Brain microvascular endothelial cell (primary cell): ENCODE measurements at places on chromosomes 6 and 20.

GRCh38 chr20:50138479-50139393 lies 14.8 kb downstream of the PEDS1 start:
- no peak for DNase-seq

DNA sequence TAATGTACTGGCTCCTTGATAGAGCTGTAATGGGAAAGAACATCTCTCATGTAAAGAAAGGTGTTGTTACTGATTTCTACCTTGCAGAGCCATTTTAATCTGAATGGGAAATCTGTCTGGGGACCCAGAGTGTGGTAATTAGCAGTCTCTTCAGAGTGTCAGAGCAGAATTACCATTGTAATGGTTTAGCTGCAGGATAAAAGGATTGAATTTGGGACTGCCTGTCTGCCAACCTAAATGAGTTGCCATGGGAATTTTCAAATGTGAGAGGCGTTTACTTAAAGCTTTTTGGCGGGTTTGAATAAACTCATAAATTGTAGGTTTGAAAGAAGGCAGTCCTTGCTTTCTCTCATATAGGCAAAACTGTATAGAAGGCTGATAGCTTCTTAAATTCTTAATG lies 128.8 kb downstream of the QKI start:
- DNase-seq = no peak

GRCh38 chr6:159068904-159069578 lies 24.2 kb upstream of the TAGAP start:
- no peak for DNase-seq

GRCh38 chr6:41642960-41643898 lies 5.0 kb downstream of the MDFI start:
- DNase-seq = no peak

GRCh38 chr20:12354725-12355124 lies 437.0 kb downstream of the BTBD3 start:
- no peak for DNase-seq
